ENCODE measurements at places on chromosomes 7 and 10.
A peak's percentile ranks its signal among the peaks of the same experiment; 100 is the strongest.

DNA sequence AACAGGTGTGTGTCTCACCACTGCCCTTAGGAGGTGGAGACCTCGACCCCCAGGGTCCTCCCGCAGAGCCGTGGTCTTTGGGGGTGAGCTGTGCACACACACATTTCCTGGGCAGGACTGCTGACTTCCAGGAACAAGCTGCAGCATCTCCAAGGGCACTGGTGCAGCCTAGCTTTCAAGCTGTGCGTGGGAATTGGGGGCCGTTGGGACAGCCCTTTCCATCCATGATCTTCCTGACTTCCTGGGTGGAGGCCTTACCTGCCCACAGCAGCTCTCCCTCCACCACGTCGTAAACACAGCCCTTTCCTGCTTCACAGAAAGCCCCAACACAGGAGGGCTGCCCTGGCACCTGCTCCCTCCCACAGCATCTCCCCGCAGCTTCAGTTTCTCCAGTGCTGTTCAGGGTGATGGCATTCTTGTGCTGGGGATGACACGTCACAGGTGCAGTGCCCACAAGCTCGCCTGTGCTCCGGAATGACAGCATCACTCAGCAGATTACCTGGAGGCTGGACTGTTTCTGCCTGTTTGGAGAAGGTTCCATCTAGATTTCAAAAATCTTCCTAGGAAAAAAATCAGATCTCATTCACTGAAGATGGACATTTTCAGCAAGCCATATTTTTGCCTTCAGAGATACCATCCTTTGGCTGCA, 208.0 kb upstream of the PPP2R2D start:
- DNase-seq, result no peak

- no peak for DNase-seq
Measured at GRCh38 chr7:22718200-22718711, 8.7 kb upstream of the IL6 start.

GRCh38 chr7:151062111-151062398, 2.7 kb downstream of the SLC4A2 start:
- no peak for DNase-seq

GRCh38 chr7:139103057-139103815, 6.3 kb downstream of the ZC3HAV1 start:
- DNase-seq, result no peak

GRCh38 chr7:15757041-15758000, 70.8 kb upstream of the MEOX2 start:
- DNase-seq, result no peak

- no peak for DNase-seq
Measured at GRCh38 chr7:130153211-130153908, 51.8 kb downstream of the TMEM209 start.

DNA sequence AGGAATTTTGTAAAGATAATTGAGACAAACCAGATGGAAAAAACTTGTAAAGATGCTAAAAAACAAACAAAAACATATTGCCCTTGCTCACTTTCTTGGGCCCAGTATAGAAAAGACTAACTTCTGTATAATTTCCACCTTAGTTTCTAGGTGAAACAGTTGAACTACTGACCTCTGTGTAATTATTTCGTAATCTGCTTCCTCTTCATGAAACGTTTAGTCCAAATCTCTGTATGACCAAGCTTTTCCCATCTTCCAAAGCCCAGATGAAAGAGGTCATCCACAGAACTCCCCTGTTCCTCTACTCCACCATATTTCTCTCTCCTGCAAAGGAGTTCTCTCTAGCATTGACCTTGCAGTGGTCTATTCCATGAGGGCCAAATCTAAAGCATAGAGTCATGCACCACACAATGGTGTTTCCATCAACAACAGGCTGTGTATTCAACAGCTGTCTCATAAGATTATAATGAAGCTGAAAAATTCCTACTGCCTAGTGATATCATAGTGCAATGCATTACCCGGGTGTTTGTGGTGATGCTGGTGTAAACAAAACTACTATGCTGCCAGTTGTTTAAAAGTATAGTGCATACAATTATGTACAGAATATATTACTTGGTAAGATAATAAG, 647.6 kb downstream of the TNS3 start:
- DNase-seq, result no peak

- no peak for DNase-seq
Measured at GRCh38 chr7:503575-504111, 16.0 kb downstream of the PDGFA start.

DNA sequence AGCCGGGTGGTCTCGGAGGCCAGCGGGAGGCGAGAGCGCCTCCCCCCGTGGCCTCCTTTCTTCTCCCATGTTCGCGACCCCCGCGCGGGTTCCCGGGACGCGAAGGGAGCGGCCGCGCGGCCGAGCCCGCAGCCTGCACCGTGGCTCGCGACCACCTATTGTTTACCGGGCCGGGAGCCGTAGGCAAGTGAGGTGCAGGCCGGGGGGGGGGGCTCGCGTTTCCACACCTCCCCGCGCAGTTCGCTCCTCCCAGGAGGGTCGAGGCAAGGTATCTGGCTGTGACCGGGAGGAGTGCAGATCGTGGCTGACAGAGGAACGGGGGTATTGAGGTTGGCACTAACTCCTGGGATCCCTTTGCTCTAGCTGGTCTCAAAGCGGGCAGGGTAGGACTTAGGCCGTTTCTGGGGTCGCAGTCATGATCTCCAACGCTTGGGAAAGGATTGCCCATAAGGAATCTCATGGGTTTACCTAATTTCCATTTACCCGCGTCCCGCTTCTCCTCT, 734 bp downstream of the PTPN12 start:
- DNase-seq, result no peak

DNA sequence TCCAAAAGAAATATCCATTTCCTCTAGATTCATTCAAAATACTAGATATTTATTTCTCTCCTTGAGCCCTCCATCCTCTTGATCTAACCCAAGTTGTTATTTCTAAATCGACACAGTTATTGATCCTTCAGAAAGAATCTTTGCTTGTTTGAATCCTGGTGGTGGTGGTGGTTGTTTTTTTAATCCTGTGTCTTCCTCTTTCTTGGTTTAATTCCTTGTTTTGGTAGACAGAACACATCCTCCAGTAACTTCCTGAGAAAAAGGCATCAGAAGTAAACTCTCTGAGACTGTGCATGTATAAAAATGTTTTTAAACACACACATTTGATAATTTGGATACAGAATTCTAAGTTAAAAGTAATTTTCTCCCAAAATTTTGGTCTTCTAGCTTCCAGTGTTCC, 49.9 kb downstream of the SIRT1 start:
- DNase-seq, result no peak

DNA sequence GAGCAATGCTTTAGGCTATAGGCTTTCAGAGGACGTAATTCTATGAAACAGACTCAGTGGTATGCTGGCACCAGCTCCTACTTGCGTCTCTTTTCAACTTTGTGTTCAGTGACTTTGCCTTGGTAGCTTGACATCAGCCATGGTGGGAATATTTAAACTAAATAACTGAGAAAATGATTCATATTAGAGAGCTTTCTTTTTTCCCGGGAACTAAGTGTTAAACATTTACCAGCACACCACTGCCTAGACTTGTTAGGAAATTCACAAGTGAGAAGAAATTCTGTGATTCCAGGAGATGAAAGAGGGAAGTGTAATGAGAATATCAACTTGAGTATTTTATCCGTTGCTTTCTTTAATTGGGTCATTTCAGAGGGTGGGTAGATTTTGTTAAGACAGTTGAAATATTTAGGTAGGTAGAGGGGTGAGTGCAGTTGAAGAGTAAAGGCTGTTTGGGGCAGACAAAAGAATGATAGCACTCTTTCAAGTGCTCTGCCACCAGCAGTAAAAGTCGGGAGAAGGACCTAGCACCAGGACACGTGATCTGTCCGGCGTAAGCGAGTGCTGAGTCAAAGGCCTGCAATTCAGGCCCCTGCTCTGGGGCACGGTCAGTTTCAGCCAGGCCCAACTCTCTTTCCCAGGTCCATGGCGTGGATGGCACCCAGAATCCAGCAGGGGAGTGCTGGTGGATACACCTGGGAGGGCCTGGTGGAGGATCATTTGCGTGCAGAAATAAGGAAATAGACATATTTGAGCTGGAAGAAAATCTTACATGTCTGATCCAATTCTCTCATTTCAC, 206.3 kb downstream of the SNX10 start:
- DNase-seq, result no peak

GRCh38 chr7:115679976-115680375, 350.6 kb downstream of the TFEC start:
- peak; percentile 82 for DNase-seq

DNA sequence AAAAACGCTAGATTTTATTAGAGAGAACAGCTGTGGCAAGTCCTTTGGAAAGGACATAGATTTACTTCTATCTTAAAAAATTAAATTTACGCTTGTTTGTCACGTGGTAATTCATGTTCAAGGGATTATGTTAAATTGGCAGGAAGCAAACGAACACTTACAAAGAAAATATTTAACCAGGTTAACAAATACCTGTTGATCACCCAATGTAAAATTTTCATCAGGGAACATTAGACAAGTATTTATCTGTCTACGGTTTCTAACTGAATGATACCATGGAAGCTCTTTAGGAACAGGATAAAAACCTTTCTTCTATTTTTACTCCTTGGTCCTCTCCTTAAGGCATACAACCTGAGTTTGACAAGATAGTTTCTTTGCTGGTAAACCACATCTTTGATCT, 122.2 kb downstream of the NOC3L start:
- DNase-seq, result no peak

DNA sequence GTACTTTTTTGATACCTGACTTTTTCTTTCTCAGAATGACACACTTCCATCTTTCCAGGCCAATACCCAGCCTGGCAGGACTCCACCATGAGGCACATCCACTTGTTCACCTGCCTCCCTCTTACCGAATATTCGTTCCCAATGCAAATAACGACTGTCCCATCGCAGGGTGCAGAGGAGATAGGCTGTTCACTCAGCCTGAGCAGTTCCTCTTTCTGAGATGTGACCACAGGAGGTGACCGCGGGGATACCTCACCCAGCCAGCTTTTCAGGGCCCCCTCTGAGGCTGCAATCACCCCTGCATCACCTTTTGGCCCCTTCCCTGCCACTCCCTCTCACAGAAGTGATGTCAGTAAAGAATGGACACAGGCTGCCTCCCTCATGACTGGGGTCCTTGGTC, 28.3 kb downstream of the PTPRN2 start:
- no peak for DNase-seq

GRCh38 chr7:2062648-2063047, 170.1 kb downstream of the MAD1L1 start:
- DNase-seq, result no peak

- DNase-seq, result no peak
Measured at GRCh38 chr7:138866353-138866752, 68.4 kb upstream of the ATP6V0A4 start.

- DNase-seq, result no peak
Measured at GRCh38 chr7:53740971-53741370, 705.5 kb downstream of the POM121L12 start.

DNA sequence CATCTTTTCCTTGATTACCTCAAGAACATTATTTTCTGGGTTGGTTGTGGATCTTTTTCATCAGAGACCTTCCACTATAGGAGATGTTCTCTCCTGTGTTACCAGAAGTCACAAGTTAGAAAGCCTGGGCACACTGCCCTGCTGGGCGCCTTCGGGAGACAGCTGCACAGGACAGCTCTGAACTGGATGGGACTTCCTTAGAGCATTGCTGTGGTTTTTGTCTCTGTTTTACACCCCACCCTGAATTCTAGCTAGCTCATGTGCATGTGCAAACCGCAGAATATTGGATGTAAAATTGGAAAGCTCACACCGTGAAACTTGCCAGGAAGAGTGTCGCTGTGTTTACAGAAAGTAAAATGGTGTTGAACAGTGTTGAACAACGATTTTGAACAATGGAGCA, 54.4 kb upstream of the SEC61G start:
- no peak for DNase-seq

DNA sequence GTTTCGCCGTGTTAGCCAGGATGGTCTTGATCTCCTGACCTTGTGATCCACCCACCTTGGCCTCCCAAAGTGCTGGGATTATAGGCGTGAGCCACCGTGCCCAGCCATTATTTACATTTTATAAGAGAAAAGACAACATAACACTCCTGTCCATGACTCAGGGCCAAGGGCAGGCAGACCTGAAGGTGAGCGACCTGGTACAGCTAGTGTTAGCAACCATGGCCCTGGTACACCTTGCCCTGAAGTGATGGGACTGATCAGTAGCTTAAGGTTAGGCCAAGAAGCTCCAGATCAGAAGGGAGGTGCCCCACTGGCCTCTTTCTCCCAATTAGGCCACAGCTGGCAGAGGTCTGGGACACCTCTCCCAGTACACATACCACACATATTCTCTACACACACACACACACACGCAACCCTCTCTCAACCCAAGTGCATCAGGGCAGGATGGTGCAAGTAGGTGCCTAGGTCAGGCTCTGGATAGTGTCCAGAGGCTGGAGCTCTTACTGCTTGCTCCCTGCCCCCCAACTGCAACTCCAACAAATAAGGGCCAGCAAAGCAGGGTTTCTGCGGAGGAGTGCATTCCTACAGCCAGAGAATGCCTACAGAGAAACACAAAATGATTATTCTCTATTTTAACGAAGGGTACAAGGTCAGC, 43.8 kb downstream of the DPCD start:
- no peak for DNase-seq

DNA sequence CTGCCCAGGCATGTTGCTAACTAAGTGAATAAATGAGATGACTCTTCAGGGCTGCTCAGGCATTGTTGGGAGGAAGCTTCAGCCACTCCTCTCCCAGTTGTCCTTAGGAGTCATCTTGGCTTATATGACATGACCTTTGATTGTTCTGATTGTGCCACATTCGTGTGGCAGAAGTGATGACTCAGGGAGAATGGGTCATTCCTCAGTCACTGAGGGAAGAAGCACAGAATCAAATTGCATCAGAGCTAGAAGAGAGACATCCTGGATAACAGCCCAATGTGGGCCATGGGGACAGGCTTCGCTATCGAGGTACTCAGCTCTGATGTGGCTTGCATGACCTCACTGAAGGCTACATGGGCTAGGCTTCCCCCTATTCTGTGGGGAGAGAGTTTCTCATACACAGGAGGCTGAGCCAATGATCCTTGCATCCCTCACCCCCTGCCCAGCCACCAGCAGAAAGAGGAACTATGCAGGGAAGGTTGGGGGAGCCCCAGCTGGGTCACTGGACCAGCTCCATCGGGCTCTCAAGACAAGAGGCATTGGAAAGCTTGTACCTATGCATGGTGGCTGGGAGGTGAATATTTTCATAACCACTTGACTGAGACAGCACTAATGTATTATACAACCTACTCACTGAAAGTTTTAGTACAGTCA, 6.0 kb upstream of the HMX3 start:
- no peak for DNase-seq

- no peak for DNase-seq
Measured at GRCh38 chr7:3042861-3043489, 692 bp downstream of the CARD11 start.

- no peak for DNase-seq
Measured at GRCh38 chr7:113431406-113431805, 313.1 kb upstream of the SMIM30 start.

GRCh38 chr7:131633342-131633843, 77.0 kb upstream of the PODXL start:
- no peak for DNase-seq

DNA sequence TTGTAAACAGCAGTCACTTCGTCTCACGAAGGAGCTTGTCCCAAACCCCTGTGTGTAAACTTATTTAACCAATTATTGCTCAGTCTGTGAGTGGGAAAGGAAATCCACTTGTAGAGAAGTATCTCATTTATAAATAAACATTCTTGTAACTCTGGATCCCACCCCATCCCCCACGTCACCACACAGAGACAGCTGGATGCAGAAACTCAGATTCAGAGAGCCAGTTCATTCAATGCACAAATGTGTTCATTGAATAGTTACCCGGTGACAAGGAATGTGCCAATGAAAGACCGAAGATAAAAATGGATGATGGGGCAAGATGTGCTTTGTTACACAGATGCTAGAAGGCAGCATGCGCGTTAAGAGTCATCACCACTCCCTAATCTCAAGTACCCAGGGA, 8.3 kb upstream of the OCM start:
- DNase-seq, result no peak

- DNase-seq, result no peak
Measured at GRCh38 chr7:95312561-95312960, 11.8 kb downstream of the PON1 start.
